GM13977 (cell line): ENCODE measurements at places on chromosomes 12 and 14.

- DNase-seq = no peak
Measured at GRCh38 chr12:82144505-82144904, 213.7 kb downstream of the CCDC59 start.

GRCh38 chr14:85519661-85520305, 10.2 kb upstream of the FLRT2 start:
- DNase-seq = no peak

DNA sequence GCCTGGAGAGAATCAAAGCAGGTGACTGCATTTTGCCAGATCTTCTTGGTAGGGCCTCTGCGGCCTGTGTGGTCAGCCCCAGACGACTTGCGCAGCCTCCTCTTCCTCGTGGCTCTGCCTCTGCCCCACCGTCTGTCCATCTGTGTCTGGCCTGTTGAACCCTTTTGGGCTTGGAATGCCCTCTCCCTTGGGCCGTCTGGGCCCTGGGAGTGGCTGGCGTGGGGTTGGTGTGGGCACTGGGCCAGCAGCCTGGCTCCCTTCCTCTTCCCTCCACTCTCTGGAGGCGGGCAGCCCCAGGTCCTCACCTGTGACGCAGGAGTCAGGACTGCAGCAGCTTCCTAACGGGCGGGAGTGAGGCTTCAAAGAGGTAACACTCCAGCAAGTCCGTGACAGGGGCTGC, 9.7 kb upstream of the CCDC197 start:
- DNase-seq = no peak

DNA sequence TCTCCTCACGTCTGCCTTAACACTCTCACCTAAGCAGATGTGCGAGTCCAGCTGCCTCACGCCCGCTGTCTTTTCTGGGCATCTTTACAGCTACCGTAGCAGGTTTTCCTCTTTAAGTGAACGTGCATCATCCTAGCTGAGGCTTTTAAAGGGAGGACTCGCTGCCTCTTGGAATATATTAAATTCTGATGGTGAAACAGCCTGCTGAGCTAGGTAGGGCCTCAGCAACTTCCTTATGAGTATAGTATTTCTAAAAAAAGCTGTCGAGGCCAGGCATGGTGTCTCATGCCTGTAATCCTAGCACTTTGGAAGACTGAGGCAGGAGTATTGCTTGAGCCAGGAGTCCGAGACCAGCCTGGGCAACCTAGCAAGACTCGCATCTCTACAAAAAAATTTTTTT, 32.2 kb downstream of the TESC start:
- DNase-seq = no peak

DNA sequence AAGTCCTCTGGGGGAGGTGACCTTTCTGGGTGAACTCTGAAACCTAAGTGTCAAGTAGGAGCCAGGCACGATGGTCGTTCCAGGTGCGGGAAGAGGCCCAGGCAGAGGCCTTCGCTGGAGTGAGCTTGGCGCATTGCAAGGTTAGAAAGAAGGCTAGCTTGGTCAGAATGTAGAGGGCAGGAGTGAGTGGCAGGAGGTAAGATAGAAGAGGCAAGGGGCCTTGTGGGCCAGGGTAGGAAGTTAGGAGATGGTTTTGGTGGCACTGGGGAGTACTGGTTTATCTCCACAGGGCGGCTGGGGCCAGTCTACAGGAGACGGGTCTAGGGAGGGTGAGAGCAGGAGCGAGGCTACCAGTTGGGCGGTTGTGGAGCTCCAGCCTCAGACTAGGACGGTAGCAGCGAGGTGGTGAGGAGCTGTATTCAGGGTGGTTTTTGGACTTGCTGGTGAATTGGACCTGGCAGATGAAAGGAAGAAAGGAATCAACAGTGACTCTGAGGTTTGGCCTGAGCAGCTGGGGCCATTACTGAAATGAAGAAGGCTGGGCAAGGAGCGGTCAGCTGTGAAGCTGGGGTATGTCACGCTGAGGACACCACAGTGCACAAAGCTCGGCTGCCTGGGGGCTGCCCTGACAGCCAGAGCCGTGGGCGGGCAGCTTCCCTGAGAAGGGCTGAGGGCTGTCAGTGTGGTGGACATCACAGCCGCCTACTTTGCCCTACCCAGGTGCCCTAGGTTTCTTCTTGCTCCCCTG, 9.0 kb downstream of the MLXIP start:
- no peak for DNase-seq

DNA sequence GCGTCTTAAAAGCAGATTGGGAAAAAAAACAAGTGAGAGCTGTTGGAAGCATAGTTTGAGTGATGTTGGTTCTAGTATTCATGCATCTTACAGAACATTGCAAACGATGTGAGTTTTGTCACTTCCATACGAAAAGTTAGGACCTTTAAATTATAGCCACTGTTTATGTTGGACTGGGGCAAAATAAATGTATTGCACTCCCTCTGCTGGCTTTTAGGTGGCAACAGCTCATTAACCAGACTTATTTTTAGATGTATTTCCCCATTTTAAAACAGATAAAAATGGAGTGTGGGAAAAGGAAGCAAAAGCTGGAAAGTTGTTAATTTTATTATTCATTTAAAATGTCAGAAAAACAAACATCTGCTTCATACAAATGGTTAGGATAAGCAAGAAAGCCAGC, 111.9 kb downstream of the LGR5 start:
- DNase-seq = no peak

DNA sequence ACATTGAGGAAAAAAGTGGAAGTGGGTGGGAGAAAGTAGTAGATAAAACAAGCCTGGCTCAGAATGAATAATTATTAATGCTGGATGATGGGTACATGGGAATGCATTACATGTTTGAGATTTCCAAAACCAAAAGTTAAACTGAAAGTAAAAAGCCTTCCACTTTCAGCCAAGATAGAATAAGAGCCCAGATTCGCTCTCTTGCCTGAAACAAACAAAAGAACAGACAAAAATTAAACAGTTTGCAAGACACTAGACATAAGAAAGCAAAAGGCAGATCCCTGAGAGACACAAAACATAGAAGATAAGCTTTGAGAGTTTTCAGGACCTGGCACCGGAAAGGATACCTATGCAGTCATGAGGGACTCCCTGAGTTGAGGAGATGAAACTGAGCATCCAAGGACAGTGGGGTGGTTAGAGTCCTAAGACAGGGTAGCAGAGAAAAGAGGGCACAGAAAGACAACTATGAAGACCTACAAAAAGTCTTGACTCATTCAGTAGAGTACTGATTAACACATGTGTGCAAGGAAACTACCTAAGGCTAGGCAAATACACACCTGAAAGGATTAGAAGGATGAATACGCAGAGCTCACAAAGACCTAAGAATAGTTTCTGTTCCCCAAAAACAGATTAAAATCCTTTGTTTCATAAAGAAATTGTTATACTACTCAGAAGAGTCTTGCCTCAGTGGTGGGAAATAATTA, 54.1 kb downstream of the CEP83 start:
- peak; percentile 11 for DNase-seq

- no peak for DNase-seq
Measured at GRCh38 chr12:9632766-9633165, 25.1 kb upstream of the KLRB1 start.

DNA sequence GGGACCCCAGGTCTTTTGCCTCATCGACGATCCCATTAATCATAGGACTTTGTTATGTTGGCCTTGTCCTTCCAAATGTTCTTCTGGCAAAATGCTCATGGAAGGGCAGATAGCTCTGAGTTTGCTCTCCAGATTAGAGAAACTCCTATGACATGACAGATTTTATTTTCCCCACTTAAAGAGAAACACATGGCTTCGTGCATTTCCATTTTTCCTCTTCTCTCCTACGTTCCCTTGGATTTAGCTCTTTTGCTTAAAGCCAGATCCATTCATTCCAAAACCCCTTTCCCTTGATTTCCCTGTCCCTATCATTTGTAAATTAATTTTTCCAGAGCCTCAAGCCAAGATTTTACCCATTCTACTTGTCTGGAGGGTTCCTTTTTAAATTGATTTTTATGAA, 2.9 kb downstream of the PRIMA1 start:
- DNase-seq = no peak

DNA sequence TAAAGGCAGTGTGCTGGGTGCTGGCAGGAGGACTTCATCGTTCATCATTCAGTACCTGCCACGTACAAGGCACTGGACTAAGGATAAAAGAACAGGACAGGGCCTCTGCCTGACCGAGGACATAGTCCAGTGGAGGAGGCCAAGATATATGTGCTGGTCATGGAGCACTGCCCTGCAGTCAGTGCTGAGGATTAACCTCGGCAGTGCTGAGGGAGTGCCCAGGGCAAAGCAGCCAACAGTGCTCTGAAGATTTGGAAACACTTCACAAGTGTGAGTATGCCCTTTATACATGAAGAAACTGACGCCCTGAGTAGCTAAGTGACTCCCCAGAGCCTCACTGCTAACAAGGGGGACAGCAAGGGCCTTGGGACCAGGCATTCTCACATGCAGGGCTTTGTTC, 71.4 kb upstream of the RFX4 start:
- no peak for DNase-seq

DNA sequence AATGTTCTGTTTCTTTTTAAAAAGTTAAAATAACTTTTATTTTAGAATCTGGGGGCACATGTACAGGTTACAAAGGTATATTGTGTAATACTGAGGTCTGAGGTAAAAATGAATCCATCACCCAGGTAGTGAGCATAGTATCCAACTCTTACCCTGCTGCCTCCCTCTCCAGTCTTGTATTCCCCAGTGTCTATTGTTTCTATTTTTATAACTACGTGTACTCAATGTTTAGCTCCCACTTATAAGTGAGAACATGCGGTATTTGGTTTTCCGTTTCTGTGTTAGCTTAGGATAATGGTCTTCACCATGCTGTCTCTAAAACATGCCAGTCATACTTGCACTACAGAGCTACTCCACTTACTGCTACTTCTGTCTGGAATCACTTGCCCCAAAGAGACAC, 8.4 kb downstream of the FBXO33 start:
- DNase-seq = no peak

GRCh38 chr12:108700833-108701541, 30.3 kb downstream of the CORO1C start:
- DNase-seq = no peak

GRCh38 chr12:4579305-4580102, 17.5 kb downstream of the DYRK4 start:
- peak; percentile 49 for DNase-seq

DNA sequence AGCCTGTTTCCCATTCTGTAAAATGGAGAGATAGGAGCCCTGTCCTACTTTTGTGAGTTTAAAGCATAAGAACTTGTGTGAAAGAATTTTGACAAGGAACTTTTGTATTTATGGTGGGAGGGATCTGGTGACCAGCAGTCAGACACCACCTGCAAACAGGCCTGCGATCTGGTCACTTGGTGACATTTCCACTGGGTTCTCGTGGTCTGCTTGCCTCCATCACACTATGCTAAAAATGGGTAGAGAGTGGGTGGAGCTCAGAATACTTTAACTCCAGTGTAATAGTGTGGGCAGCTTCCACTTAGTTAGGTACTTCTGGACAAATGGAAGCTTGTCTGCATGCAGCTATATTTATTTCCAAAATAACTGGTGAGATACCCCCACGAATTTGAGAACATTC, 26.5 kb upstream of the PLXNC1 start:
- DNase-seq = no peak

DNA sequence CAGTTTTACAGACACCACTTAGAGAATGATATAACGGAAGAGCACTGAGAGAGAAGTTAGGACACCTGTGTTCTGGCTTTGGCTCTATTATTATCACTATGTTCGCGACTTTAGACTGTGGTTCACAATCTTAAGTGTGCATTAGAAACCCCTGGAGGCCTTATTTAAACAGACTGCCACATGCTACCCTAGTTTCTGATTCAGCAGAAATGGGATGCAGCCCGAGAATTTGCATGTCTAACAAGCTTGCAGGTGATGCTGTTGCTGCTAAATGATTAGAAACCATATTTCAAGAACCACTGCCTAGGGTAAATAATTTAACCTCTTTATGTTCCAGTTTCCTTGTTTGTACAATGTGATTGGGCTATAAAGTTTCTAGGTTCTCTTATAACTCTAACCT, 3.6 kb upstream of the RAD51AP1 start:
- peak; percentile 7 for DNase-seq

GRCh38 chr12:57237596-57237931, 8.1 kb downstream of the SHMT2 start:
- no peak for DNase-seq

DNA sequence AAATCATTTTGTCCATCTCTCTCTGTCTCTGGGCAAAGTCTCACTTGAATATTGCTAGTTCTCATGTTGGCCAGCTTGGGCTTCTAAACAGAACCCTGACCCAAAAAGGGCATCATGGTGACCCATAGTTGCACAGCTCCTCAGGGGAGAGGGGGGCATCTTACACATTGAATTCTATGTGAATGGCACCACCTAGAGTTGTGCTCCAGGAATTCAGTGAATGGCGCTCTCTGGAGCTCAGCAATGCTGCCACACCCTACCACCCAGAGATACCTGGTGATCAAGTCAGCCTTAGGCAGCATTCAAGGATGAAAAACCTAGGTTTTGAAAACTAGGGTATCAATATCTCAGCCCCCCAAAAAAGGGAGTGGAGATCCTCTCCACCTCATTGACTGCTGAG, 50.6 kb downstream of the SMUG1 start:
- no peak for DNase-seq

GRCh38 chr14:85437148-85437547, 92.8 kb upstream of the FLRT2 start:
- DNase-seq = no peak

GRCh38 chr12:130987151-130987931, 33.6 kb downstream of the ADGRD1 start:
- DNase-seq = no peak

DNA sequence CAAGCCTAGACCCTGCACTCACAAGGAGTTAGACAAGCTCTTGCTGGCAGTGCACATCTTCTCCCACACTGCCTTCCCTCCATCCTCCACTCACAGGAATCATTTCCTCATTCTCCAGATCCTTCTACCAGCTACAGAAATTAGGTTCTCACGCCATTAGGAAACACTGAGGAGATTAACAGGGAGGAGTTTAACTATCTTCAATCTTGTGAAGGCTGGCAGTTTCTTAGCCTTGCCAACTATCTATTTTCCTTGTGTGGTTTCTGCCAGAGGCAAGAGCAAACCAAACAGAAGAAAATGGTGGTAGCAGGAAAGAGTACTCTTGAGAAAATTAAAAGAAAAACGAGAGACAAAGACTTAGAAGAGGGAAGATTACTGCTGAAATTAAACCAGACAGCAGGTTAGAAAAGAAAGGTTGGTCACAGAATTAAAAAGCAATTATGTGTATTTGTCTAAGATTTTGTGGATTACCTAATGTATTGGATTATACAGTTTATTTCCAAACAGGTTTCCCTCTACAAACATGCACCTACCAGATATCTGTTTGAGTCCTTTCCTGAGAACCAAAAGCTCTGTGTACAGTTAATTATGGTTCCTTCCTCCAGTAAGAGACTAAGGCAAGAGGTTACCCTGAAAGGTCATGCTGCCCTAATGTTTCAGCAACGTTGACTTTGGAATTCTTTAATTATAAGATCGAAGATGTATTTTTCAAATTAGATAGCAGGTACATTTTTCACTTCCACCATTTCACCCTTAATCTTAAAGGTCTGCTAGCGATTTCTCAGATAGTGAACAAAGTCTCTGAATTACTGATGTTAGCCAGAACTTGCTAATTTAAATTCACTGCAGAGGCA, 5.0 kb downstream of the RERG start:
- DNase-seq = no peak

DNA sequence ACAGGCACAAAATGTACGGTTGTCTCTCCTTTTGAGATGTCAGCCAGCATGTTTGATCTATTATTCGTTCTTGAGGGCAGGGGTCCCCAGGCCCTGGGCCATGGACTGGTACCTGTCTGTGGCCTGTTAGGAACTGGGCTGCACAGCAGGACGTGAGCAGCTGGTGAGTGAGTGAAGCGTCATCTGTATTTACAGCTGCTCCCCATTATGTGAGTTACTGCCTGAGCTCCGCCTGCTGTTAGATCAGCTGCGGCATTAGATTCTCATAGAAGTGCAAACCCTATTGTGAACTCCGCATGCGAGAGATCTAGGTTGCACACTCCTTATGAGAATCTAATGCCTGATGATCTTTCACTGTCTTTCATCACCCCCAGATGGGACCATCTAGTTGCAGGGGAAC, 41.4 kb upstream of the SCN8A start:
- no peak for DNase-seq
